ENCODE measurements at places on chromosomes 6 and 20.

DNA sequence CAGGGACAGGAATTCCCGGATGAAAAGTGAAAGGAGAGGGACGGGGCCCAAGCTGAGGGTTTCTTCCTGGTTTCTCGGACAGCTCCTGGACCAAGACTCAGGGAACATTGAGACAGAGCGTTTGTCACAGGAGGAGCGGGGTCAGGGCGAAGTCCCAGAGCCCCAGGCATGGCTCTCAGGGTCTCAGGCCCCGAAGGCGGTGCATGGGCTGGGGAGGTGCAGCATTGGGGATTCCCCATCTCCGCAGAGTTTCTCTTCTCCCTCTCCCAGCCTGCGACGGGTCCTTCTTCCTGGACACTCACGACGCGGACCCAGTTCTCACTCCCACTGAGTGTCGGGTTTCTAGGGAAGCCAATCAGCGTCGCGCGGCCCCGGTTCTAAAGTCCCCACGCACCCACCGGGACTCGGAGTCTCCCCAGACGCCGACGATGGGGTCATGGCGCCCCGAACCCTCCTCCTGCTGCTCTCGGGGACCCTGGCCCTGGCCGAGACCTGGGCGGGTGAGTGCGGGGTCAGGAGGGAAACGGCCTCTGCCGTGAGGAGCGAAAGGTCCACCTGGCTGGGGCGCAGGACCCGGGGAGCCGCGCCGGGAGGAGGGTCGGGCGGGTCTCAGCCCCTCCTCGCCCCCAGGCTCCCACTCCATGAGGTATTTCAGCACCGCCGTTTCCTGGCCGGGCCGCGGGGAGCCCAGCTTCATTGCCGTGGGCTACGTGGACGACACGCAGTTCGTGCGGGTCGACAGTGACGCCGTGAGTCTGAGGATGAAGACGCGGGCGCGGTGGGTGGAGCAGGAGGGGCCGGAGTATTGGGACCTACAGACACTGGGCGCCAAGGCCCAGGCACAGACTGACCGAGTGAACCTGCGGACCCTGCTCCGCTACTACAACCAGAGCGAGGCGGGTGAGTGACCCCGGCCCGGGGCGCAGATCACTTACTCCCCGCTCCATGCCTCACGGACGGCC, 54.6 kb upstream of the POLR1H start:
- DNase-seq, result no peak

DNA sequence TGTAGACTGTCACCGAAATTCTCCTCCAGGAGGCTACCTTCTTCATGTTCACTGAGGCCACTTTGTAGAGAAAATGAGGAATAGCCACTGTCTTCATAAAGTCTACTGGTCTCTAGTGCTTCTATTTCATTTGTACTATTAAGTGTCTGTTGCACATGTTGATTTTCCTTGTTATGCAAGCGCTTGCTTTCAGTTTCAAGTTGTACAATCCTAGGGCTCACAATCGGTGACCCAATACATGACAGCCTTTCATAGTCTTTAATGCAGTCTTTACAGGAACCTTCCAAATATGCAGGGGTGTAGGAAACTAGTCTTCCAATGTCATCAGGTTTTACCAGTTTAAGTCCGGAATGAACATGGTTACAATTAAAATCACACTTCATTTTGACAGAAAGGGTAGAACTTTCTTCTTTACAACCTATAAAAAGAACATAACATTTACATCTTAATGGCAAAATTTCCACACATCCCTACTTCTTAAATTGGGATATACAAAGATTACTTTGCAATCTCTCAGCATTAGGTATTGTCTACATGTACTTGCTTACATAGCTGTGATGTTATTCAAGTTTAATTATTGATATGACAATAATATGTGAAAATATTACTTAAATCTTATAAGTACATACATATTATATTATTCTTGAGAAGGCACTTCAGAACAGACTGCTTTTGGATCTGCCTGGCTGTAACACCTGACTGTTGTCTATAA, 7.5 kb downstream of the FBXO5 start:
- DNase-seq, result no peak

DNA sequence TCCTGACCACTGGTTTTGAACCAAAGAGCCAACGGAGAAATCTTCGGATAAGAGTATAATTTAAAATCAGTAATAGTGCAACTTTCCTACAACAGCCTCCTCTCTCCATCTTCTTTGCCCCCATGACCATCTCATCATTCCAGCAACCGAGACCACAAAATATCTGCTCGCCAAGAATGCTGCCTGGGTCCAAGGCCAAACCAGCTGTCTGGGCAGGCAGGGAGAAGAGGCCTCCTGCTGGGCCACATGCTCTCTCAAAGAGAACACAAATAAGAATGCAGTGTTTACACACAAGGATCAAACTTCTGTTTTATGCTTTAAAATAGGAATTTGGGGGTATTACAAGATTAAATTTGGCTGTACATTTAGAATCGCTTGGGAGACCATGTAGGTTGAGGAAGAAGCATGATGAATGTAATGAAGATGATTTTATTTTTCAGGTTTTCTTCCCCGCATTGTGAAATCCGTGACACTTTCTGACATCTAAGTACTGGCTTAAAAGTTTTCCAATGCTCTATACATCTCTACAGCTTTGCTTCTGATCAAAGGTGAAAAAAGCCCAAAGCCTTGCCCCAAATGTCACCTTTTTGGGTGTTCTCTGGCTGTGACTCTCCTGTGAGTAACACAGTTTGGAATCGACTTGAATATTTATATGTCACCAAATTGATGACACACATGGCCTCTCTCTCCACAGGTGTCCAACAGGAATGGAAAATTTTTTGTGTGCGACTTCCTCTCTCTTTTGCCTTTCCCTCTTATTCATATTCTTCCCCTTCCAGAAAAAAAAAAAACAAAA, 79.4 kb upstream of the PROKR2 start:
- no peak for DNase-seq

DNA sequence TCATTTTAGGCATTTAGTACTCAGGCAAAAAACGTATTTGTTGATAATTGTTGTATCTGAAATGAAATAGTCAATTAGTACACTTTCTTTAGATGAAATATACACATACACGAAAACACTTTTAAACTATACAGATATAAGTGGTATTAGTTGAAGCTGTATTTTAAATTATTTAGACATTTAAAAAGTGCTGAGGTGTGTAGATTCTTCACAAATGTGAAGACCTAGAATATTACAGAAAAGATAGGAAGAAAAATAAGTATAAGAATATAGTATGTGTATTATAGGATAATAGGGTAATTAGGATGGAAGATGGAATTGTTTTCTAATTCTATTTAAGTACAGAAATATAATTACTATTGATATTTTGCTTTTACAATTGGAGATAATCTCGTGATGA, 4.6 kb downstream of the ZFAND3 start:
- DNase-seq, result no peak

DNA sequence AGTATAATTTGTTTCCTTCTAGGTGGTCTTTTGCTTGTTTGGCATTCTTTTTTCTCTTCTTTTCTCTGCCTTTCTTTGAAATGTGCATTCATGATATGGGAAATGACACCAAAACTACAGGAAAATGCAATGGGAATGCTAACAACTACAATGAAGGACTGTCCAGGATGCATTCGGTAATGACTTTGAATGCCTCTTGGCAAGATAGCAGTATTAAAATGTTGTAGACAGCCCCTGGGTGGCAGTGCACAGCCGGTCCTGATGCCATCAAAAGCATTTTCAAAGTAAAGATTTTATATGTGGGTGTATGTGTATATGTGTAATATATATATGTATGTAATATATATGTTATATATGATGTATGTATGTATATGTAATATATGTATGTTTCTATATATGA, 218.8 kb upstream of the MMS22L start:
- no peak for DNase-seq

GRCh38 chr20:63475209-63475608, 2.8 kb upstream of the KCNQ2 start:
- DNase-seq, result no peak

DNA sequence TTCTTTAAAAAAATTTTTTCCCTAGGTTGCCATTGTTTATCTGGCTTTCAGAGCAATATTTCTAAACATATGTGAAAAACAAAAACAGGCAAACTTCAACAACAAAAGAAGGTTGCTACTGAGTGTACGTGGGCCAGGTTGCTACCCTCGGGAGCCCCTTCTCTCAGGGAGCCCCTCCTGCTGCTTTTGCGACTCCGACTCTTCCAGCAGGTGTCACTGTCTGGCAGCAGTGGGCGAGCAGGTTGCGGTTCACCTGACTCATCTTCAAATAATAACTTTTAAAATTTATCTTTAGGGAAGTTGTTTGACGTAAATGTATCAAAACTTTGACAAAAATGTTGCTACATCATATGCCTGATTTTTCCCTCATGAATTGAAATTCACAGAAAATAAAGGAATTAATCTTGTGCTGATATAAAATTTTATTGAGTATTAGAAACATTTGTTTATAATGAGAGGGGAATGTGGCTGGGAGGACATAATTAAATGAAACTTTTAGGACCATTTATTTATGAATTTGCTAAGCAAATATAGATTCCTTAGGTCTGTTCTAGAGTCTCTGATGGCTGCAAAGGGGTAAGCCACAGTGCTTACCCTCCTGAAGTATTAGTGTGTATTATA, 138.8 kb downstream of the HIVEP1 start:
- DNase-seq, result no peak

DNA sequence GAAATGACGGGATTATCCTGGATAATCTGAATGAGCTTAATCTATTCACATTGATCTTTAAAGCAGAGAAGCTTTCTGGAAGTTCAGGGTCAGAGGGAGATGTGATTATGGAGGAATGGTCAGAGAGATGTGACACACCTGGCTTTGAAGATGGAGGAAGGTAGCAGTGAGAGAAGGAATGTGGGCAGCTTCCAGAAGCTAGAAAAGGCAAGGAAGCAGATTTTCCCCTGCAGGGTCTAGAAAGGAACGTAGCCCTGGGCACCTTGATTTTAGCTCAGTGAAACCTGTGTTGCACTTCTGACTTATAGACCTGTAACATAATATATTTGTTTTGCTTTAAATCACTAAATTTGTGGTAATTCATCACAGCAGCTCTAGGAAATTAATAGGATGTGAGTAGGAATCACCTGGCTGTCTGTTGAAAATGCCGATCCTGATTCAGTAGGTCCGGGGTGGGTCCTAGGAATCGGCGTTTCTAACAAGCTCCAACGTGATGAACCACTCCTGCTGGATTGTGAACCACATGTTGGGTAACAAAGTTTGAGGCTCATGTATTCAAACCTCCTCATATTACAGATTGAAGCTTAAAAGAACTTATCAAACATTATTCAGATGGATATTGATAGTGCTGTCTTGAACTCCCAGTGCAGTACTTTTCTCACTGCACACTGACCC, 157.0 kb downstream of the GJA1 start:
- DNase-seq, result no peak

GRCh38 chr6:37696220-37696840, 1.4 kb downstream of the MDGA1 start:
- DNase-seq, result no peak

- DNase-seq, result no peak
These were observed 390.5 kb upstream of the HSF2 start for GRCh38 chr6:122009000-122009350.

DNA sequence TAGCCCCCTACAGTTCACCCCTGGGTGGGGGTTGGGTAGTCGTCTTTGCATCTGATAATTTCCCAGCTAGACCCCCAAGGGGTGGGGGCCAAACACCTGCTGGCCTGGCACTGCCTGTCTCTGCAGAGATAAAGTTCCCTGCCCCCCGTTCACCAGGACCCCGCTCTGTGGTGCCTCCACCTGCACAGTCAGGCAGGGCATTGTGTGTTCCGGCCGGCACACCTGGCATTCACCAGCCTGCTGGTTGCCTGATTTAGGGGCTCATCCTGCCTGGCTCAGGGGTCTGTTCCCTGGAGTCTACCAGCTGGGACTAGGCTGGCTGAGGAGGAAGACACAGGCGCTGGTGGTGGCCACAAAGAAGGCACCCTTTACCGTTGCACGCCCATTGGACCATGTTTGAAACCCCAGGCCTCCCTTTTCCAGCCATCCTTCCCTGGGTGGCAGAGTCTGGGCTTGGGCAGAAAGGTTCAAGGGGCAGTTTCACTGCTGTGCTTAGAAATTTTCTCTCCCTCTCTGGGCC, 30.8 kb upstream of the SCRT2 start:
- DNase-seq, result no peak

- peak; percentile 51 for DNase-seq
These were observed 521.2 kb upstream of the IMPG1 start for GRCh38 chr6:76593668-76594067.

DNA sequence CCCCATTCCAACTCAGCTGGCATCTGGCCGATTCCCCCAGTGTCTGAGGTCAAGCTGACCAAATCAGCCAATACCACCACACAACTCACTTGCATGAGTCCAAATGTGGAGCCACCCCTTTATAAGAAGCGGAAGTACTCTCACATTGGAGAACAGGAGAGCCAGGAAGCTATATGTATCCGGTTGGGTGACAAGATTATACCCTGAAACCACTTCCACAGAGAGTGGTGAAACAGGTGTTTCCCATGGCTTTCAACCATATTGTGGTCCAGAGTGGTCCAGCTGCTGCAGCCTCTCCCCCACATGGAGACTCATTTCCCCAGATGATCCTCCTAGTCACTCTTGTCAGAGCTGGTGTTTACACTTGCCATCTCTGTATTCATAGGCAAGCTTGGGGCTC, 24.0 kb upstream of the SERINC1 start:
- no peak for DNase-seq

GRCh38 chr6:25177500-25178028, 101.6 kb upstream of the CARMIL1 start:
- DNase-seq, result no peak

DNA sequence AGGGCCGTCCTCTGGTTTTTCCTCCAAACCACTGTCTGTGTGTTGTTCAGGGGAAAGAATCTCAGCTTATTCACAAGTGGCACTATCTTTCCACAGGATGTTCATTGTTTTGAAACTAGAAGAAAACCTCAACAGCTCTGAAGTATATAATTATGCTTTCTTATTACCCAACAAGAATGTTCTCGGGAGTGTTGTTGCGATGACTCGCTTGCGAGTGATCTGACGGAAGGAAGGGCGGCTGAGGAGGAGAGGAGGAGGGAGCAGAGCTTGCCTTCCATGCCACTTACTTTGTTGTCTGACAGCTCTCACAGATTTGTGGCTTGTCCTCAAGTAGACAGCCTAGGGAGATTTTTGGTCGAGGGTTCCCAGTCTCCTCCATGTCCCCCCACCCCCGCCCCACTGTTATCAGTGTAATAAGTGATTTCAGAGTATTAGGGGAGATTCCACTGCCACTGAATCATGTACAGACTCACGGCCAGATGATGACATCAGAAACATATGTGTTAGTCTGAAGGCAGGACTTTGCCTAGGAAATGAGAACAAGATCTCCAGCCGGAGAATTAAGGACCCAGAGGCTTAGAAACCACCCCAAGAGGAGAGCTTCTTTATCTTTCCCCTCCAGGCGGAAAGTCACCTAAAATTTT, 80.7 kb upstream of the CCN6 start:
- no peak for DNase-seq

GRCh38 chr20:7967199-7967844, 27.1 kb upstream of the HAO1 start:
- no peak for DNase-seq

DNA sequence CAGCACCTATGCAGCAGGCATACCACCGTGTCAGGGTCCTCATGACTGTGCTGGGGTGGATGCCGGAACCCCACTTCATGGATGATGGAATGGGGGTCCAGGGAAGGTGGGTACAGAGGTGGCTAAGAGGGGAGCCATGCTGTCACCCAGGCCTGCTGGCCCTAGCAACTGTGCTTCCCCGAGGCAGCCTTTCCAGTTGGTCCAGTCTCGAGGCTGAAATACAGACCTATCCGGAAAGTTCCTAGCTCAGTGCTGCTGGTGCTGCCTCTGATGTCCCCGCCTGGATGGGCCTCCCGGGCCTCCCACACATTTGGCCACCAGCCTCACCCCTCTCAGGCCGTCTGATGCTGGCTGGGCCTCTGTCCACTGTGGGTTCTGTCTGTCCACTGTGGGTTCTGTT, 17.4 kb downstream of the SIRPA start:
- DNase-seq, result no peak
